A549 treated with CORT108297 at 1 μM for 4 hours (cell line): ENCODE measurements at places on chromosomes 2 and 18. TPM values are rescaled to one million over a fixed set of nuclear protein-coding genes. Genes with fewer than 3 reads are reported as not detected.

Gene WNT10A
- 0.05 to 0.18 TPM (median 0.07 TPM) in 5 replicates for total RNA-seq

Gene HOXD1
- 0.16 to 0.32 TPM (median 0.18 TPM) in 5 replicates for total RNA-seq

Gene MOGAT1
- not detected in 5 replicates for total RNA-seq

Gene ABCG8
- not detected in 5 replicates for total RNA-seq

Gene LBH
- total RNA-seq = 87.8 to 151 TPM (median 118 TPM) in 5 replicates

Gene EGR4
- total RNA-seq = 0.07 to 0.32 TPM (median 0.17 TPM) in 5 replicates

Gene DYNAP
- not detected in 5 replicates for total RNA-seq
